ENCODE measurements at places on chromosomes 12 and 14. TPM values are rescaled to one million over a fixed set of nuclear protein-coding genes. Genes with fewer than 3 reads are reported as not detected.
A peak's percentile ranks its signal among the peaks of the same experiment; 100 is the strongest.

Gene PLEKHG7
- polyA plus RNA-seq = not detected

Gene LRRC74A
- not detected for polyA plus RNA-seq

DNA sequence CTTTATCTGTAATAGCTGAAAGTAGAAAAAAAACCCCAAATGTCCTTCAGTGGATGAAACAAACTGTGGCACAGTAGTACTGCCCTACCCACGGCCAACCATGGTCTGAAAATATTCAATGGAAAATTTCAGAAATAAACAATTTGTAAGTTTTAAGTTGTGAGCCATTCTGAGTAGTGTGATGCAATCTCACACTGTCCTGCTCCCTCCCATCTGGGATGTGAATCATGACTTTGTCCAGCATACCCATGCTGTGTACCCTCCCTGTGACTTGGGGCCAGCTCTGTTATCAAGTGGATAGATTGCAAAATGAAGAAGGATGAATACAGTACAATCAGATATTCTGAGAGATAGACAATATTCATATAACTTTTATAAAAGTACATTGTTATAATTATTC lies 106.2 kb downstream of the SMOC1 start:
- no peak for DNase-seq

Gene RERG
- not detected for polyA plus RNA-seq

GRCh38 chr14:28305938-28306337 lies 460.6 kb upstream of the FOXG1 start:
- no peak for DNase-seq

GRCh38 chr12:111687255-111687654 lies 1.4 kb downstream of the ACAD10 start:
- no peak for DNase-seq

DNA sequence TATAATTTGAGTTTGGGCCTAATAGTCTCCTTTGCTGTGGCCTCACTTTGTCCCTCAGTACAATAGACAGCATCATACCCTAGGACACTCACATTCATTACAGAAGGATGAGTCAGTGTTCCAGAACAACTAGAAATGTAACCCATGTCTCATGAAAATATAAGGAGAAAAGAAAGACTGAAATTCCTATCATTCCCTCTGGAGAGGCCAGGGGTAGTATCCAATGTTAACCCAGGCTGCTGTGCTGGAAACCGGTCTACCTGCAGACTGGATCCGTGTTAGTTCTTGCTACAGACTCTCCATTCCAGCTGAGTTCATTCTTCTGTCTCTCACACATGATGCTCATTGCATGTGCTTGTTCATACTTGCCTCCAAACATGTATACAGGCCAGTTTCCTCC lies 75.8 kb upstream of the HOXC13 start:
- DNase-seq = no peak

- no peak for DNase-seq
Observed at GRCh38 chr14:24330973-24331674, 3.7 kb downstream of the ADCY4 start.

Gene OR4E2
- polyA plus RNA-seq = not detected

GRCh38 chr14:53951243-53951626 lies 5.4 kb downstream of the BMP4 start:
- DNase-seq = no peak

DNA sequence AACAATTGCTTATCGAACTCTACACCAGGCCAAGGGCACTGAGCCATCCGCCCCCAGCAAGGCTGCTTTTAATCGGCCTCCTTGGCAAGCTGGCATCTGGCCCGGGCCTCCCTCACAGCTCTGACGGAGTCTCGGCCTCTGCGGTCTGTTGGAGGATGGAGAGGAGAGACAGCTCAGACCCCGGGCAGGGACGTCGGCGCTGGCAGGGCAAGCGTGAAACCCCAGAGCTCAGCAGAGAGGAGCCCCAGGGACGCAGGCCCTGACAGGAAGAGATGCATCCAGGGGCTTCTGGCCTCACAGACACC lies 17.5 kb downstream of the CAMKK2 start:
- DNase-seq = no peak

Gene BATF
- polyA plus RNA-seq = 61.7 TPM

Gene GLS2
- 1.2 TPM for polyA plus RNA-seq

DNA sequence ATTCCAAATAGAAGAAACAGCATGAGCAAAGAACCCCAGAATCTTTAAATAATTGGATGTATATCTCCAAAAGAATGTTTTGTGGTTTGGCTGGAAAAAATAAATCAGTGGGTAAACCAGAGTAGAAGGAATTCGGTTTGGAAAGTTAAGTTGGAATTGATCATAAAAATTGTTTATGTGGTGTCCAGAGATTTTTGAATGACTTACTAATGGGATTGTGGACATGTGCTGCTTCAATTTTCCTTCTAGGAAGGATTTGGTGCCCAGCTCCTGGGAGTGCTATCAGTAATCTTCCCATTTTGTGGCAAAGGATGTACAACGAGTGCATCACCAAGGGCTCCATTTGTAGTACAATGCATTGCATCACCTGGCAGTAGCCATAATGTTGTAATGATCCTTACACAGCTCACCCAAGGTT lies 224.8 kb downstream of the SLC16A7 start:
- DNase-seq = no peak

Gene RNF41
- 49.3 TPM for polyA plus RNA-seq

GRCh38 chr14:58687232-58687795 lies 49.6 kb downstream of the DACT1 start:
- DNase-seq = no peak

Gene TAS2R43
- not detected for polyA plus RNA-seq

DNA sequence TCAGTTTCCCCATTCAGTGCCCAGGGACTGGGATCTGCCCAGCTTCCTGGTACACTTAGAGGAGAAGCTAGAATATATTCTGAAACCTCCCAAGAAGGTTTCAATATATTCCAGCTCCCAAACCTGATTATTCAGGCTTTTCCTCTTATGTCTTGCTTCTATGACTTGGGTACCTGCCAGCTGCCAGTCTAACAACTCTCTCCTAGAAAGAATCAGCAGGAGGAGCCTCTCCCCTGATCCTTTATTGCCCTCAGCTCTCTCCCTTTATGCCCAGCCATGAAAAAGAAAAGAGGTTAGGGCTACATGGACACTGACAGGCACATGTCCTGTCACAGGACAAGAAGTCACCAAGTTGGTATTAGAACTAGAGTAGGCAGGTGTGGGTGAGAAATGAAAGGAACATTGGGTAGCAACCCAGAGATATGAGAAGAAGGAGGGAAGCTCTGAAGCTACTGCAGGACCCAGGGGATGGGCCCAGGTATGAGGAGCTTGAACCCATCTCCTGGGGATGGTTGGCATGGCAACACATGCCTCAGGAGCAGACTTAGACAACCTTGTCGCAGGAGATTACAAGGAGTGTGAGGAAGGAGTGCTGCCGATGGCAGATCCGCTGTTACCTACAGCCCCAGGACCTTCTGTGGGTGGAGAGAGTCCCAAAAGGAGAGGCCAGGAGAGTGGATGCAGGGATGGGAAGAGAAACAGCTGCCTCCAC lies 2.0 kb upstream of the CACNB3 start:
- no peak for DNase-seq

- no peak for DNase-seq
Observed at GRCh38 chr12:28909291-28909690, 239.8 kb upstream of the FAR2 start.

GRCh38 chr12:70605976-70606375 lies 31.3 kb downstream of the PTPRB start:
- DNase-seq = no peak

Gene EPYC
- polyA plus RNA-seq = not detected

- DNase-seq = peak; percentile 21
Observed at GRCh38 chr14:63938198-63939005, 85.6 kb downstream of the SYNE2 start.

Gene KRT79
- polyA plus RNA-seq = not detected

Gene OSGEP
- 40.2 TPM for polyA plus RNA-seq

Gene NR4A1
- 2.1 TPM for polyA plus RNA-seq

- DNase-seq = no peak
Observed at GRCh38 chr12:28130625-28131598, 59.3 kb upstream of the CCDC91 start.

- no peak for DNase-seq
Observed at GRCh38 chr12:501722-502447, 42.1 kb downstream of the B4GALNT3 start.

- DNase-seq = no peak
Observed at GRCh38 chr12:32357601-32358249, 41.6 kb upstream of the FGD4 start.

DNA sequence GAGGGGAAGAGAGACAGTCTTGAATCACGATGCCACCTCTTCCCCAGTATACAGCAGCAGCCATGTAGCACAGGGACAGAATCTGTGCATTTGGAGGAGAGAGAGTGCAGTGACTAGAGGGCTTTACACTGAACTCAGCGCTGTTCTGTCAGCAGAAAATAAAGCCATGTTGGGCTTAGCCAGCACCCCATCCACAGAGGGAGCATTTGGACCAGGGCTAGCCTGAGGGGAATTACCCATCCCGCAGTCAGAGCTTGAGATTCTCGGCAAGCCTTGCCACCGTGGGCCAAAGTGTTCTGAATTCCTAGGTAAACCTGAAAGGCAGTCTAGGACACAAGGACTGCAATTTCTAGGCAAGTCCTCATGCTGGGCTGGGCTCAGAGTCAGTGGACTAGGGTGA lies 120.4 kb upstream of the CNOT2 start:
- DNase-seq = no peak

DNA sequence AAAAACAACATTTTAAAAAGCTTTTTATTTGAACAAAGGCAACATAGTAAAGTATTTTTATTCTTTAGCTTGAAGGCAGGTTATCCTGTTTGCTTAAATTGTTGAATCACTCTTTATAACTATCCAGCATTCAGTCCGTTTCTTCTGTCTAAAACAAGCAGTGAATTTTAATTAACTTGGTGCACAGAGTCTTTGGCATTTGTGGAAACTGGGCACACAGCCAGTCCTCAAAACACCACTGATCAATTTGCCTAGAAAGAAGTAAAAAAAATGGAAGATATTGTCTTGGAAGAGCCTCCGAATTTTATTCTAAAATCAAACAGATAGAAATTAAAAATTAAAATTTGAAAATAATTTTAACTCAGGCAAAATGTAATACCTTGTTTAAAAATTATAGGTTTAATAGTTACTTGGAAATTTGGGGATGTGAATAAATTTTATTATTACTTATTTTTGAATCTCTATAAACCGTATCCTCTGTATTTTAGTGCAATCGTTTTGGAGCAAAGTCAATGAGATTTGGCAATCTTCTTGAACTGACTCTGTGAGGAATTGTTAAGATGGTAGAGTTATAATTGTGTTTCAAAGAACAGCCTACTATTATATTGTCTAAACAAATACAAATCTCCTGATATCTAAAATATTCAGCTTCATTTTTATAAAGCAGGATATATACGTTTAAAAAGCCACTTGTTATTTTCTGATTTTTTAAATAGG lies 927.0 kb downstream of the SLC16A7 start:
- DNase-seq = no peak

Gene ZFYVE21
- 11.4 TPM for polyA plus RNA-seq

DNA sequence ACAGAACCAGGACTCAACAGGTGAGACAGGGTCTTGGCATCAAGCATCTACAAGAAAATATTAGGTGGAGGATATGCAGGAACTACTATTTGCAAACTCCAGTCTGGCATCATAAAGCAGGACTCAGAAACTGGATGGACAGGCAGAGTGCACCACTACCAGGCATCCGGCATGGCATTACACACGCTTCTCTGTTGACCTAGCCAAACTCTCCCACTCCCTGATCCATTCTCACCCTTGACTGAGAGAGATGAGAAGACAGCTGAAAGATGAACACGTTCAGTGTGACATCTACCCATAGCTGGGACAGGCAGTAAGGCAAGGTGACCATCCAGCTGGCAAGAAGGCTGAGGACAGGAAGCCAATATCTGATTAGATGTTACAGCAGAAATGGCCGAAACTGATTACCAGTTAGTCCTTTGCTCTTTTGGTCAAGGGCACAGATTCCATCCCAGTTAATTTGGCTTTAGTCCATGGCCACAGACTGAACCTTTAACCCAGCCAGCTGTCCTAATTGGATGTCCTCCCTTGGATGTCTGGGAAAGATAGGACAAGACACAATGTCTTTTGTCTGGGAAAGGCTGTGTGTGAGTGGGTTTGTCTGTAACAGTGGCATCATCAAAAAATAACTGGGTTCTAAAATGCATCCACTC lies 71.6 kb downstream of the BBS10 start:
- no peak for DNase-seq

DNA sequence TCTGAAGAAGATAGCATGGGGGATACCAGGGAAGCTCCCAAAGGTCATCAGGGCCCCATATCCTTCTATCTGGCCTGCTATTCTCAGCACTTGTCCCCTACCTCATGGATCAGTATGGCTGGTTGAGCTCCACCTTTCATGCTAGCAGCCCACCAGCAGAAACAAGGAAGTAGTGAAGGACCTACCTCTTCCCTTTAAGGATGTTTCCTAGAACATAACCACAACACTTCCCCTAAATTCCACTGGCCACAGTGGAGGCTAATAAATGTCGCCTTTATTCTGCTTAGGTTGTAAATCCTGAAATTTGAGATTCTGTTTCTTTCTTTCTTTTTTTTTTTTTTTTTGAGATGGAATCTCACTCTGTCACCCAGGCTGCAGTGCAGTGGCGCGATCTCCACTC lies 128.6 kb upstream of the PARP11 start:
- DNase-seq = no peak

GRCh38 chr12:58302487-58303011 lies 361.2 kb downstream of the ATP23 start:
- no peak for DNase-seq

Gene OR8S1
- not detected for polyA plus RNA-seq

DNA sequence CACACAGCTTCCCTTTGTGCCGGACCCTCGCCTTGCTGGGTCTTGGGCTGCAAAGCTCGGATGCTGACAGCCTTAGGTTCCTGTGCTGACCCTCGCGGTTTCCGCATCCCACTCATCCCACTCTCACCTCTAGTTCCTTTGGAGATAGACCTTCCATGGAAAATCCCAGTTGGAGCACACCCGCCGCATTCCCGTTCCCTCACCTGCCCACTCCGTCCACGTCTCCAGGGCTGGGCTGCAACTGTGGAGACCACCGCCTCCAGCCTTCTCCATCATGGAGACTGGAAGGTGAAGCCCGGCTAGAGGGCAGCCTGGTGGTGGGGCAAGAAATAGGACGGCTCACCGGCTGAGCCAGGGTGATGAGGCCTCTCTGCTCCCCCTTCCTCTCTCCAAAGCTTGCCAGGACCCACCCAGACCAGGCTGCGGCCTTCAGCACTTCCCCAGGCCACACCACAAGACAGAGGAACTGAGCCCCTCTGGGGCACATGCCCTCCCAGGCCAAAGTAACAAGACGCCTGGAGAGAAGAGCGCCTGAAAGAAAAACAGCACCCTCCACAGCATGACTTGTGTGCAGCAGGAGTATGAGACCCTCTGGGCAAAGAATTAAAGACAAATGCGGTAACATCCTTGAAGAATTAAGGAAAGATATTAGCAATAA lies 15.0 kb downstream of the TMEM121 start:
- no peak for DNase-seq

DNA sequence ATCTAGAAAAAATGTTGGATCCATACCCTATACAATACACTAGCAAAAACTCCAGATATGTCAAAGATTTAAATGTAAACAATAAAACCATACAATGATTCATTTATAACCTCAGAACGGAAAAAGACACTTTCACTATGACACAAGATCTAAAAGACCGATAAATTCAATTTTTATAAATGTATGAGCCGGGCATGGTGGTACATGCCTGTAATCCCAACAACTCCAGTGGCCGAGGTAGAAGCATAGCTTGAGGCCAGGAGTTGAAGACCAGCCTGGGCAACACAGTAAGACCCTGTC lies 2.5 kb upstream of the SOS2 start:
- no peak for DNase-seq

- DNase-seq = no peak
Observed at GRCh38 chr12:6049992-6050391, 74.5 kb downstream of the VWF start.

Gene CRIP2
- polyA plus RNA-seq = 30.2 TPM

- no peak for DNase-seq
Observed at GRCh38 chr14:105340821-105341733, 26.5 kb downstream of the PACS2 start.

All from immature natural killer cell (primary cell).